ENCODE measurements at places on chromosomes 12 and 14. TPM values are rescaled to one million over a fixed set of nuclear protein-coding genes. Genes with fewer than 3 reads are reported as not detected.
A peak's percentile ranks its signal among the peaks of the same experiment; 100 is the strongest.

Gene SYCP3
- total RNA-seq: not detected

Gene KRT79
- total RNA-seq: not detected

GRCh38 chr12:21527451-21528180, 1.5 kb downstream of the SPX start:
- H3K36me3 ChIP-seq: no peaks in the 10 kb centered on the region
- peaks cover 62% of the 10 kb centered on the region for H3K27me3 ChIP-seq
- peak; percentile 54 for DNase-seq
- no peak overlapping the region for H3K27ac ChIP-seq

DNA sequence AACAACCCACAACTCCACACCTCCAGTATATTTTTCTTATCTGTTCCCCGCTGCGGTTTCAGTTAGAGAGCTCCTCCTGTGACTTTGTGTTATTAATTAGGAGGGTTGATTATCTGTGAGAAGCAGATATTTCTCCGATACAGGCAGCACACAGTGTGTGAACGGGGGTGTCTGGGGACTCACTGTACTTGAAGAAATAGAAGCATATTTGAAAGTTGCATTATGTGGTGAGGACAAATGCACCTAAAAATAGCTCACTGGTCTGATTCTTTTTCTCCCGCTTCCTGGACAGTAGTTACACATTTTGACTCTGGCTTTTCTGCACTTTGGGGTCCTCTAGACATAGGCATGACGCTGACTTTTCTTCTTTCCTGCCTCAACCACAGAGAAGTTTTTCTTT, 277.7 kb downstream of the VRK1 start:
- H3K4me1 ChIP-seq: peaks cover 3% of the 10 kb centered on the region
- H3K36me3 ChIP-seq: no peaks in the 10 kb centered on the region
- H3K27ac ChIP-seq: no peak overlapping the region
- DNase-seq: no peak

GRCh38 chr12:39830171-39830570, 210.6 kb upstream of the ABCD2 start:
- H3K4me3 ChIP-seq: no peak overlapping the region
- no peak overlapping the region for H3K27ac ChIP-seq
- no peak for DNase-seq
- H3K27me3 ChIP-seq: no peaks in the 10 kb centered on the region
- no peaks in the 10 kb centered on the region for H3K4me1 ChIP-seq

DNA sequence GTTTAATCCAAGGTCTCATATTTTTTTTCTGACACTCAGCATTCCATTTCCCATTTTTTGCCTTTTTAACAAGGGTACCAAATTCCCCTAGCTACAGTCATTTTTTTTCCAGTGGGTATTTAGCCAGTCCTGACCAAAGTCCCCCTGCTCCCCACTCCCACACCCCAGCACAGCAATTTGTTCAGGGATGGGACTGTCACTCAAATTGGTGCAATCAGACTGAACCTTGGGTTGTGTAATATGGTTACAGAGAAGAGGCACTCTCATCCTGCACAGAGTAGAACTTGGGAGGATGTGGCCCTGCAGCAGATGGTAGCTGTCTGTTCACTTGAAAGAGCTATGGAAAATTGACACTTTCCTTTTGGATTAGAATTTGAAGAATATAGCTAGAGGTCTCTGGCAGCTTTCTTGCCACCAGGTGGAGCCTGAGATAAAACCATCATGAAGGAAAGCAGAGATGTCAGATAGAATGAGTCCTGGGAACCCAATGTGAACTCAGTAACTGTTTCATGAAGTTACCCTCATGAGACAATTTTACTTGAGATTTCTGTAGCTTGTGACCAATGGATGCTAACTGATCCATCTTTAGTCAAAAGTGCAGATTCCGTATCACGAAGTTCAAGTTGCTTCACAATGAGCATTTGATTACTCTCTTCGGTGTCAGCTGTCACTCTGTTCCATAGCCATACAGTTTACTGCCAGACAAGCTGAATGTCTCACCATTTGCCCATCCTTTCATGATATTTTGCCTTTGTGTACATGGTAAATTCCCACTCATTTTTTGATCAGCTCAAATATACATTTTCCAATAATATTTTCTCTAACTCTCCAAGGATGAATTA, 394.0 kb upstream of the SYT1 start:
- H3K4me1 ChIP-seq: no peaks in the 10 kb centered on the region
- DNase-seq: peak; percentile 18
- H3K27ac ChIP-seq: peak overlapping the region; percentile 68
- H3K36me3 ChIP-seq: no peaks in the 10 kb centered on the region
- H3K27me3 ChIP-seq: no peaks in the 10 kb centered on the region

- H3K4me3 ChIP-seq: no peak overlapping the region
- no peak for DNase-seq
- no peaks in the 10 kb centered on the region for H3K4me1 ChIP-seq
- H3K36me3 ChIP-seq: no peaks in the 10 kb centered on the region
- peak overlapping the region; percentile 52 for H3K27ac ChIP-seq
Observed at GRCh38 chr14:104357689-104358527, 219.5 kb downstream of the KIF26A start.

DNA sequence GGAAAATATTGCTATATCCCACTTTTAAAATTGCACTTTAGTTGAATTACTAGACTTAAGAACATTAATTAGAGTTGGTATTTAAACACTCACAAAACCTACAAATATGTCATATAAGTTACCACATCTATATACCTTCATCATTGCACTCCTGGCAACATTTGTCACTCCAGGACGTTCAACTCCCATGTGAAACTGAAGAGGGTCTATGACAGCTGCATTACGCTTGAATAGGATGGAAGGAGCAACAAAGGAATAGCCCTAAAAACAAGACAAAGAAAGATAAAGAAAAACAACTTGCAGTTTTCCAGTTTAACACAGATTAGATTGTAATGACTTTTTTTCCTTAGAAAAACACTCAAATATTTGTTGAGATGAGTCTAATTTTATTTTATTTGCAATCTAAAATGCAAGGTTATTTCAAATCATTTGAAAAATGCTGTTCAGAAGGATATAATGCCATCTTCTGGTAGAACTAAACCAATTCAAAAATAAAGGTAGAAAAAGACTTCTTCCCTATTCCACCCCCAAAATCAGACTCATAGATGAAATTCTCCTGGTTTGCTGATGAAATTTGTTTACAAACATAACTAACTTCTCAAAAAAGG, 84.3 kb upstream of the TTC7B start:
- no peak for DNase-seq
- H3K4me1 ChIP-seq: no peaks in the 10 kb centered on the region
- H3K36me3 ChIP-seq: no peaks in the 10 kb centered on the region
- no peak overlapping the region for H3K27ac ChIP-seq

- no peak for DNase-seq
- no peaks in the 10 kb centered on the region for H3K27me3 ChIP-seq
- peak overlapping the region; percentile 88 for H3K4me3 ChIP-seq
- H3K36me3 ChIP-seq: no peaks in the 10 kb centered on the region
Observed at GRCh38 chr14:102777711-102778337, 575 bp downstream of the TRAF3 start.

Gene HVCN1
- 3.8 TPM for total RNA-seq

Gene RND1
- 6.1 TPM for total RNA-seq

GRCh38 chr14:36948157-36948859, 224.1 kb downstream of the SLC25A21 start:
- no peak for DNase-seq
- no peak overlapping the region for H3K27ac ChIP-seq
- H3K27me3 ChIP-seq: peaks cover 2% of the 10 kb centered on the region
- H3K4me3 ChIP-seq: no peak overlapping the region

DNA sequence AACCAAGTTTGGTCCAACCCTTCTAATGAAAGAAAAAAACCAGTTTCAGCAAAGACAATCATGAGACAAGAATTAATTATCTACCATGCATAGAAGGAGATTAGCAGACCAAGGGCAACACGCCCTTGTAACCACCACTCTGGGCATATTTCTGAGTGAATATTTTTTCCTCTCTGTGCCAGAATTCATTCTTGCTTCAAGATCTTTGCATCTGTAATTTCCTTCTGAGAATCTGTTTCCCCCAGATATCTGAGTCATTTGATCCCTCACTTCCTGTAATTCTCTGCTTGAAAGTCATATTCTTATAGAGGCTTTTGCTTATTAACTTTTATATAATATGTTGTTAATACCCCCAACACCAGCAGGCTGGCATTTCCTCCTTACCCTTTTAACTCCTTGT, 243.7 kb downstream of the SLC16A7 start:
- H3K4me1 ChIP-seq: no peaks in the 10 kb centered on the region
- H3K4me3 ChIP-seq: no peak overlapping the region
- no peak for DNase-seq

Gene TSPAN19
- 0.36 TPM for total RNA-seq

- H3K27ac ChIP-seq: no peak overlapping the region
- peaks cover 4% of the 10 kb centered on the region for H3K4me1 ChIP-seq
- no peak for DNase-seq
- H3K36me3 ChIP-seq: no peaks in the 10 kb centered on the region
Observed at GRCh38 chr12:84043355-84043754, 869.2 kb downstream of the SLC6A15 start.

GRCh38 chr12:64836856-64837255, 12.4 kb downstream of the TBC1D30 start:
- no peak overlapping the region for H3K4me3 ChIP-seq
- no peaks in the 10 kb centered on the region for H3K4me1 ChIP-seq
- H3K27me3 ChIP-seq: peaks cover 8% of the 10 kb centered on the region
- H3K36me3 ChIP-seq: no peaks in the 10 kb centered on the region

DNA sequence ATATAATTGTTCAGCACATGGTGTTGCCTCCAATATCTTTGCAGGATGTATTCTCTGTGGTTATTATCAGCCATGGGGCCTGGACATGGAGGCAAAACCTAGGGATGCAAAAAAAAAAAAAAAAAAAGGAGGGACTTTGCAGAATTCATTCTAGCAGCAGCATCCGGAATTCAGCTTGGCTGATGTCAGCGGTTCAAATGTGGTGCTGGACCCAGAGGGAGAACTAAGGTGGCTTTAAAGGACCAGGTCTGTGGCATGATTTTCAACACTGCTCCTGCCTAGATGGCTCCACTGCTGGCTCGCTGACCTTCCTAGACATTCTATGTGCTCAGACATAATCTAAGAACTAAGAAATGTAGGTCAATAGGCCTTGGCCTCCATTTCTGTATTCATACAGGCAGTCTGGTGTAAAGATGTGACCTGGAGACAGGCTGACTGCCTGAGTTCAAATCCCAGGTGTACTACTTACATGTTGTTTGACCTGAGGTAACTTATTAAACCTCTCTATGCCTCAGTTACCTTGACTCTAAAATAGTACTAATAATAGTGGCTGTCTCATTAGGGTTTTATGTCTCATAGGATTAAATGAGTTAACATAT, 108.6 kb downstream of the PPM1A start:
- H3K4me1 ChIP-seq: peaks cover 11% of the 10 kb centered on the region
- H3K4me3 ChIP-seq: no peak overlapping the region
- H3K27ac ChIP-seq: no peak overlapping the region
- DNase-seq: no peak
- H3K27me3 ChIP-seq: peaks cover 86% of the 10 kb centered on the region

Gene METTL1
- total RNA-seq: 37.8 TPM

DNA sequence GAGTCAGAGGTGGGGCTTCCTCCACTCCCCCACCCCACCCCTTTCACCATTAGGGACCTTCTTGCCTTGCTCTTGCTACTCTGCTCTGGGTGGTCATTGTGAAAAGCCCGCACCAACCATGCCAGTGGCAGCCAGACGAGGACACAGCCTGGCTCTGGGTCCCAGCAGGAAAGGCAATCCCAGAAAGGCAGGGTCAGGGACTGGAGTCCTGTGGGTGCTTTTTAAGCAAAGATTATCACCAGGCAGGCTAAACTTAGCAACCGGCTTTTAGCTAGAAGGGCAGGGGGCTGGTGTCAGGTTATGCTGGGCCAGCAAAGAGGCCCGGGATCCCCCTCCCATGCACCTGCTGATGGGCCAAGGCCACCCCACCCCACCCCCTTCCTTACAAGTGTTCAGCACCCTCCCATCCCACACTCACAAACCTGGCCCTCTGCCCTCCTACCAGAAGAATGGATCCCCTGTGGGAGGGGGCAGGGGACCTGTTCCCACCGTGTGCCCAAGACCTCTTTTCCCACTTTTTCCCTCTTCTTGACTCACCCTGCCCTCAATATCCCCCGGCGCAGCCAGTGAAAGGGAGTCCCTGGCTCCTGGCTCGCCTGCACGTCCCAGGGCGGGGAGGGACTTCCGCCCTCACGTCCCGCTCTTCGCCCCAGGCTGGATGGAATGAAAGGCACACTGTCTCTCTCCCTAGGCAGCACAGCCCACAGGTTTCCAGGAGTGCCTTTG, 1.2 kb upstream of the GAPDH start:
- H3K36me3 ChIP-seq: peaks cover 40% of the 10 kb centered on the region
- H3K27ac ChIP-seq: peak overlapping the region; percentile 100
- peak; percentile 73 for DNase-seq
- H3K27me3 ChIP-seq: peaks cover 39% of the 10 kb centered on the region
- peaks cover 63% of the 10 kb centered on the region for H3K4me1 ChIP-seq
- peak overlapping the region; percentile 98 for H3K4me3 ChIP-seq

Gene KRT75
- total RNA-seq: not detected

DNA sequence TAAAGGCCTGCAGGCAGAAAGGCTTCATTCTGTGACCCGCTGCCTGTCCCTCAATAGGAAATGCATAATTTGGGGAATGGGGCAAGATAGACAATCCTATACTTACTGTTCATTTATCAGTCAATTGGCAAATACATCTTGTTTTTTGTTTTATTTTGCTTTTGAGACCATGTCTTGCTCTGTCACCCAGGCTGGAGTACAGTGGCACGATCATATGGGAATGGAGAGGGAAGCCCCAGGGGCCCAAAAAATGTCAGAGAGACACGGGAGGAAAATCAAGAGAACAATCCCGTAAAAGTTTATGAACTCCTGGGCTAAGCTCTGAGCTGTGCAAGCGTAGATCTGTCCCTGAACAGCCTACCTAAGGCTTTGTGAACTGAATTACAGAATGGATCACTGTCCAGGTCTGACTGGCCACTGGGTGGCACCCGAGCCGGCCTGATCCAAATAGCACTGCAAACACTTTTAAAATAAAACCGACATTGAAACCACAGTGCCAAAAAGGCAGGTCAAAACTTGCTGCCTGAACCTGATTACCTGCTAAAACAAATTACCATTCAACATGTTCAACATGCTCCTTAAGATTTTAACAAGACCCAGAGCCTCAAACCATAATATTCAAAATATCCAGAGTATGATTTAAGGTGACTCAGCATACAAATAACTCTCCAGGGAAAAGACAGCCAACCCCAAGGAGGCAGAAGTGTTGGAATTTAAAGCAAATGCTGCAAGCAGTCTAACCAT, 11.8 kb downstream of the COPS7A start:
- no peak overlapping the region for H3K4me3 ChIP-seq
- H3K27ac ChIP-seq: no peak overlapping the region
- H3K4me1 ChIP-seq: peaks cover 6% of the 10 kb centered on the region
